ENCODE measurements at places on chromosomes 4 and X.

DNA sequence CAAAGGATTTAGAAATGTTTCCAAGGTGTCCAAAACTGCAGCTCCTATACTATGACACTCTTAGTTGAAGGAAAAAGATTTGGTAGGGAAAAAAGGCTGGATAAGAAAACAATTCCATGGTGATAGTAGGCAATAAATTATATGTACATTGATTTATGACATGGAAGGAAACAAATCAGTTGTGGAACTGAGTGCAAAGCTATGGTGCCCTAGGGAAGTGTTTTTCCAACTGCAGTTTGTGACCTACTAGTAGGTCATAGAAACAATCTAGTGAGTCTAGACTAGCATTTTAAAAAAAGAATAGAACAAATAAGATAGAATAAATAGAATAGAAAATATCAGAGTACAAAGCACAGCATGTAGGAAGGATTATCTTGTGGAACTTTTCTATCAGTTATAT, 58.4 kb upstream of the TSPAN5 start:
- DNase-seq, result no peak

DNA sequence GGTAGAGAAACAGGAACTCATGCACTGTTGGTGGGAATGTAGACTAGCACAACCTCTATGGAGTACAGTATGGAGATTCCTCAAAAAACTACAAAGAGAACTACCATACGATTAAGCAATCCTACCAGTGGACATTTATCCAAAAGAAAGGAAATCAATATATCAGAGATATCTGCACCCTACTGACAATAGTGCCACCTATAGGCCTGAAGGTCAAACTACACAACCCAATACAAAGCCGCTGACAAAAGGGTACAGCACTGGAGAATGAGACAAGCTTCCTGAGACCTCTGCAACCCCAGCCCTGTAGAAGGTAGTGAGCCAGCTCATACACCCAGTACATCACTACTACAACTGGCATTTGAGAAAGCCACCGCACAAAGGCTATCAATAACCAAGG, 67.1 kb downstream of the CBR4 start:
- DNase-seq, result no peak

- DNase-seq, result no peak
Measured at GRCh38 chr4:20621476-20621875, 78.8 kb upstream of the PACRGL start.

DNA sequence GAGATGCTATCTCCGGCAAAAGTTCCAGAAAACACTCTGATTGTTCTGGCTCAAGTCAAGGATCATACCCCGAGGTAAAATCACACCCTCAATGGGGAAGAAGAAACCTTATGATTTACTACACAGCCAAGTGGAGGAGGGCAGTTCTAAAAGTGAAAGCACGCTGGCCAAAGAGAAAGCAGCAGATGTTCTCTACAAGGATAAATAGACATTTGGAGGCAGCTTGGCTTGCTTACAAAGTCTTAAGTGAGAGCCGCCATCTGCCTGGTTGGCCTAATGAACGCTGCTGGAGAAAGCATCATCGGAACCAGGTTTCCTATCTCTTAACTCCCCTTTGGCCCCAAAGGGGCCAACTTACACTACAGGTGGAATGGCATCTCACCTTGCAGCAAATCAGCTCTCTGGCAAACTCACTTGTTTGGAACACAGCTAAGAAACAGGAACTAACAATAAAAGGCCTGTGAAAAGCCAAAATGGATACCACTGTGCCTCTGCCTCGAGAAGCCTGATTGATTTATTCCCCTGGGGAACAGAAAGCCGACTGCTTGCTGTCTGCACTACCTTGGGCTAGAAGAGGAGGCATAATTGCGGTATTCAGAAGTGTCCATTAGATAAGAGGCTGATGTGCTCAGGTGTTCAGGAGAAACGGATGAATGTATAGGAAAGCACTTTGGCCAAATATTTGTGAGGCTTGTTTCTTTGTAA, 22.8 kb downstream of the FRAS1 start:
- peak; percentile 16 for DNase-seq

DNA sequence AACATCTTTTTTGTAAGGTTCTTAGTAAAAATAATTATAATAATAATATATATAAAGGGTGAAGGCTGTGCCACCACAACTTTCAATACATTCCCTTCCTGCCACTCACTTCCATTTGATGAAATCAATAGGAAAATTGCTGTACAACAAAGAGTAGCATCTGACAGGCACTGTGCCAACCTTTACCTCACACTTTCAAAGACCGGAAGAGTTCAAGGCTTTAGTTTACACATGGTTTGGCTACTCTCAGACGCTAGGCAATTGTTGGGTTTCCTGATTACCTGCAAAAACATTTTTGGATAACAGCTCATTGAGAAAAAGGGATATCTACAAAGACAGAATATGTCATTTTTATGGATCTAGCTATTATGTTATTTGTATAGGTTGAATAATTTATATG, 5.5 kb upstream of the ING2 start:
- DNase-seq, result no peak

DNA sequence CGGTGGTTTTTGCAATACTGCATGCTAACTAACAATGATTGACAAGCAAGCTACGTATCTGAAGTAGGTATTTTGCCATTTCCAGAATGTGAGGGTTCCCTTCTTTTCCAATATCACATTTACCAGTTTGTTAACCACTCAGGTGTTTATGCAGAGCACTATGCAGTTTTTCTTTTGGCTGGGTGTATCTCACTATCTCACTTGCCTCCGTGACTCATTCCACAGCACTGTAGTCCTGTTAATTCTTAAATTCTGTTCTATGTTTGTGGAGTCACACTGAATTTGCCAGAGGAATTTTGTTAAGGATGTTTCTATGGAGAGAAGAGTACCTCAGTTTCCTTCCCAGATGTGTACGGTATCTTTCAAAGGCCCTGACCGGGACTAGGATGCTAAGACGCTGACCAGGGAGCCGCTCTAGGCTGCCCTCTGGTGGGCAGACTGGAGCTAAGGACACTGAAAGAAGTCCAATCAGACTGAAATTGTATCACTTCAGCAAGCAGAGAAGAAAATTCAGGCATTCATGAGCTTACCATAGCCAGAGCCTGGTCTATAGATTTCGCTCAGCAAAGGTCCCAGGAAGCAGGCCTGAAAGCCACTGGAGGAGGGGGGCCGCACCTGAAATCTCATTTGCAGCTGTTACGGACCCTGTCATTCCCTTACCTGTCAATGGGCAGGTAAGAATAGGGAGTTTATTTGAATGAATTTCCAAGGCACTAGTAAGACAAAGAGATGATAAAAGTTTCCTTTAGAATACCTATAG, 388.4 kb upstream of the SPOCK3 start:
- peak; percentile 52 for DNase-seq

GRCh38 chr4:175789647-175790046, 22.4 kb downstream of the GPM6A start:
- DNase-seq, result no peak

- DNase-seq, result no peak
Measured at GRCh38 chr4:53907772-53908171, 156.6 kb downstream of the CHIC2 start.

DNA sequence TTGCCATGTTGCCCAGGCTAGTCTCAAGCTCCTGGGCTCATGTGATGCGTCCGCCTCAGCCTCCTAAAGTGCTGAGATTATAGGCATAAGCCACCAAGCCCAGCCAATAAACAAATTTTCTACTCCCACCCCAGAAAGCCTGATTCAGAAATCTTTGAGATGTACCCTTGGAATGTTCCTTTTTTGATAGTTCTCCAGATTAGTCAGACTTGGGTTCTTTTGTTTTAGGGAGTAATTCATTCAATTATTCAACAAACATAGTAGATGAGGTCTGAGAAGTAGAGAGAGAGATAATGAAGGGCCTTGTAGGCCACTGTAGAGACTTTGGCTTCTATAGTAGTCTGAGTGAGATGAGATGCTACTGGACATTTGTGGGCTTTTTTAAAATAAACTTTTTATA, 27.8 kb downstream of the RP2 start:
- no peak for DNase-seq

GRCh38 chr4:172998527-172999469, 169.8 kb upstream of the GALNT7 start:
- DNase-seq, result no peak

GRCh38 chr4:16516796-16517439, 290.6 kb upstream of the TAPT1 start:
- peak; percentile 46 for DNase-seq

- peak; percentile 54 for DNase-seq
Measured at GRCh38 chr4:184506527-184507121, 32.3 kb upstream of the IRF2 start.

DNA sequence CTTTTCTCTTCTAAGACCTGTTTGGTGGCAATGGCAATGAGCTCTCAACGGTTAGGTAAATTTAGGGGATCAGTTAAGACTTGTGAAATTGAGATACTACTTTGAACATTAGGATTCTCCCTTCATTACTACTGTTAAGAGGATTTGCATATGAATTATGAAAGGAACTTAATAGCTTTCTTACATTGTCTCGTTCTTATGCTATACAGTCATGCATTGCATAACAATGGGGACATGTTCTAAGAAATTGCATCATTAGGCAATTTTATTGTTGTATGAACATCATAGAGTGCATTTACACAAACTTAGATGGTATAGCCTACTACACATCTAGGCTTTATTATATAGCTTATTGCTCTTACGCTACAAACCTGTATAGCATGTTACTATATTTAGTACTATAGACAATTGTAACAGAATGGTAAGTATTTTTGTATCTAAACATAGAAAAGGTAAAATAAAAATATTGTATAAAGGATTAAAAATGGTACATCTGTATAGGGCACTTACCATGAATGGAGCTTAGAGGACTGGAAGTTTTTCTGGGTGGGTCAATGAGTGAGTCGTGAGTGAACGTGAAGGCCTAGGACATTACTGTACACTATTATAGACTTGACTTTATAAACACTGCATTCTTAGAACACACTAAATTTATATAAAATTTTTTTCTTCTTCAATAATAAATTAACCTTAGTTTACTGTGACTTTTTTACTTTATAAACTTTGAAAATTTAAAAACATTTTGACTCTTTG, 62.5 kb downstream of the PAQR3 start:
- no peak for DNase-seq

GRCh38 chrX:40663880-40664630, 16.7 kb upstream of the CXorf38 start:
- no peak for DNase-seq

DNA sequence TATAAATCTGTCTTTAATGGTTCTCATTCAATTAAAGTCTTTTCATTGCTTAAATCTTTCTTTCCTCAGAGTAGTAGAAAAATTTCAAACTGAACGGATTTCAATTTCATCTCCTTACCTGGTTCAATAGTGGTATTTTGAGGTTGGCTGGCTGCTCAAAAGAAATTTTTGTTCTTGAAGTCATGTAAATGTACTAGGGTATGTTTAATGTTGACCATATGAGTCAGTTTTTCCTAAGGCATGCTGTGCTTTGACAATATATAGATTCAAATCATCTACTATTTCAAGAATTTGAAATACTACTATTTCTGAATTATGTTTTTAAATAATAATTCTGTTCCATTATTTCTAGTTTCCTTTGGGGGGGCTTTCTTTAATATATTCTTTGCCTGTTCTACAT, 105.5 kb downstream of the PACRGL start:
- no peak for DNase-seq

- DNase-seq, result no peak
Measured at GRCh38 chrX:151735219-151735618, 673 bp downstream of the CNGA2 start.

GRCh38 chr4:149248191-149248764, 567.4 kb downstream of the IQCM start:
- peak; percentile 16 for DNase-seq

DNA sequence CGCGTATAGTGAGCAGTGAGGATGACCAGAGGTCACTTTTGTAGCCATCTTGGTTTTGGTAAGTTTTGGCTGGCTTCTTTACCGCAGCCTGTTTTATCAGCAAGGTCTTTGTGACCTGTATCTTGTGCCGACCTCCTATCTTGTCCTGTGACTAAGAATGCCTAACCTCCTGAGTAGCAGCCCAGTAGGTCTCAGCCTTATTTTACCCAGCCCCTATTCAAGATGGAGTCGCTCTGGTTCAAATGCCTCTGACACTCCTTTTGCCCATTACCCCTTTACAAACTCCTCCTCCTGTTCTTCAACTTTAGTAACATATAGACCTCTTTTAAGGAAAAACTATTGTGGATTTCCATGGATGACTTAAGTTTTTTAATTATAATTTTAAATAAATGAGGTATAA, 2.6 kb upstream of the INTU start:
- no peak for DNase-seq

- DNase-seq, result no peak
Measured at GRCh38 chr4:172096786-172097185, 283.6 kb downstream of the GALNTL6 start.

GRCh38 chrX:19017271-19017670, 33.4 kb upstream of the PHKA2 start:
- peak; percentile 19 for DNase-seq

DNA sequence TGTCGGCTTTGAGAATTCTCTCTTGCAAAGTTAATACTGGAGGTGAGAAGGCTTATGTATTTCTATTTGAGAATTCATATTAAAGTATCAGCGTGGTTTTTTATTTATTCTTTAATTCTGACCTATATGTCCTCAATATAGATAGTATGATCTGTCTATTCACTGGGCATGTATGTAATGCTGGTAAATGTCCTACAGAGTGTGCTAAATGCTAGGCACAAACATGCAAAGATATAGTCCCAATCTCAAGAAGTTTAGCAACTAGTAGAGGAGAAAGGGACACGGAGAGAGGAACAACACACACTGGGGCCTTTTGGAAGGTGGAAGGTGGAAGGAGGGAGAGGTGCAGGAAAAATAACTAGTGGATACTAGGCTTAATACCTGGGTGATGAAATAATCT, 11.0 kb upstream of the BMPR1B start:
- DNase-seq, result no peak

DNA sequence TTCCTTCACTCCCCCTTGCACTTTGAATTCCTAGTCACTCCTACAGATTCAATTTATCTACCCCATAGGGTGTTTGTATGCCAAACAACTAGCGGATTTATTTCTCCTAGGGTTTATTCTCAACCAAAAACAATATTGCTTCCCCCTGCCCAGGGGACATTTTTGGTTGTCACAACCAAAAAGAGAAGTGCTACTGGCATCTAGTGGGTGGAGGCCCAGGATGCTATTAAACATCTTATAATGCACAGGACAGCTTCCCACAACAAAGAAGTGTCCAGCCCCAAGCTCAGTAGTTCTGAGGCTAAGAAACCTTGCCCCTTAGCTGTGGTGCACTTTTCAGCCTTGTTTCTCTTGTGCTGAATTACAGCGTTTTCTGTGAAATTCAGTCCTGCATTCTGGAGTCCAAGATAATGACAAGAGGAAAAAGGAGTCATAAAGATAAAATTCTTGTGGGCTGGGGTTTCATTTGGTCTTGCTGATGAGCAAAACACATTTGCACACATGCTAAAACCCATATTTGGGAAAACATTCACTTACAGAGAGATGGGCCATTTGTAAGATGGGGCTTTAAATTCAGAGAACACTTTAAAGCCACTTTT, 11.2 kb upstream of the SYTL4 start:
- no peak for DNase-seq

DNA sequence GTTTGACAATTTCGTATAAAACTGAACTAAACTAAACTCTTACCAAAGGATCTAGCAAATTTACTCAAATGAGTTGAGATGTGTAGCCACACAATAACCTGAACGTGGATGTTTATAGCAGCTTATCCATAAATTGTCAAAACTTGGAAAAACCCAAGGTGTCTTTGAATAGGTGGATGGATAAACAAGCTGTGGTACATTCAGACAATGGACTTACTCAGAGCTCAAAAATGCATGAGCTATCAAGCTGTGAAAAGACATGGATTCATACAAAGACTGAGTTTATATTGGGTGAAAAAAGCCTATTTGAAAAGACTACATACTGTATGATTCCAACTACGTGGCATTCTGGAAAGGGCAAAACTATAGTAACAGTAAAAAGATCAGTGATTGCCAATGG, 69.5 kb downstream of the LARP1B start:
- DNase-seq, result no peak

Measured in retina (tissue), 1 donor.